Myocyte (in vitro differentiated cells): ENCODE measurements at places on chromosomes 7 and 10.
A peak's percentile ranks its signal among the peaks of the same experiment; 100 is the strongest.

DNA sequence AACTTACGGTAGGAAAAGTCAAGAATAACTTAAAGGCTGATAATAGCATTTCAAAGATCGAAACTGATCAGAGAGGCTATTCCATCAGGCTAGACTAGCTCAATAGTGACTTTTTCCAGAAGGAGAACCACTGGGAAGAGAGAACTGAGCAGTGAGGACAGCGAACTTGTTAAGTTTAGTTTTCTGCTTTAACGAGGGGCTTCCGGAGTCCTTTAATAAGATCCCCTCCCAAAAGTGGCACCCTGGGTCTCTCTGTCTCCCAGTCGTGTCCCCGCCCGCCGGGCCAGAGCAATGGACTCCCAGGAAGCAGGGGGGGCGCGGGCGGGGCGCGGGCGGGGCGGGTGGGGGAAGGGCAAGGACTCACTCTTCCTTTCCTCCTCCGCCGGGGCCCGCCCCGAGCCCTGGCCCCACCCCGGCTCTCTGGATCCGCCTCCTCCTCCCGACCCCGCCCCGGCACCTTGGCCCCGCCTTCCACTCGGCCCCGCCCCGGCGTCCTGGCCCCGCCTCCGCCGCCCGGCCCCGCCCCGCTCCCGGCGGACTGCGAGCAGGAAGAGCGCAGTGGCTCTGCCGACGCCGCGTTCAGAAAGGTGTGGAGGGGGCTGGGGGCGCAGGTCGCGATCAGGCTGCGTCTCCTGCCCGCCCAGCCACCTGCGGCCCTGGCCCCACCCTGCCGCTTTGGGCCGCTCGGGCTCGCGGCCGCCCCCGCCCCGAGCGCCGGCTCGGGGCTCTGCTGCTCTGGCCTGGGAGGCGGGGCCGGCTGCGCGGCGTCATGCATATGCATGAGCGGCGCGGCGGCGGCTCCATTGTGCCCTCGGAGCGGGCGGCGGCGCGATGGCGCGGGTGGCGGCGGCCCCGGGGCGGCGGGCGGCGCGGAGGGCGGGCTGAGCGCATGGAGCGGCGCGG, at the start of gene ZMIZ2:
ZMIZ2 (plus strand) TSS at position 803 of the 903 bp plus-strand sequence. CDS start 7,403 bp downstream, outside the sequence.
- DNase-seq, result peak; percentile 93

- peak; percentile 79 for DNase-seq
Observed at GRCh38 chr10:132223156-132223590, 36.4 kb downstream of the DPYSL4 start.

DNA sequence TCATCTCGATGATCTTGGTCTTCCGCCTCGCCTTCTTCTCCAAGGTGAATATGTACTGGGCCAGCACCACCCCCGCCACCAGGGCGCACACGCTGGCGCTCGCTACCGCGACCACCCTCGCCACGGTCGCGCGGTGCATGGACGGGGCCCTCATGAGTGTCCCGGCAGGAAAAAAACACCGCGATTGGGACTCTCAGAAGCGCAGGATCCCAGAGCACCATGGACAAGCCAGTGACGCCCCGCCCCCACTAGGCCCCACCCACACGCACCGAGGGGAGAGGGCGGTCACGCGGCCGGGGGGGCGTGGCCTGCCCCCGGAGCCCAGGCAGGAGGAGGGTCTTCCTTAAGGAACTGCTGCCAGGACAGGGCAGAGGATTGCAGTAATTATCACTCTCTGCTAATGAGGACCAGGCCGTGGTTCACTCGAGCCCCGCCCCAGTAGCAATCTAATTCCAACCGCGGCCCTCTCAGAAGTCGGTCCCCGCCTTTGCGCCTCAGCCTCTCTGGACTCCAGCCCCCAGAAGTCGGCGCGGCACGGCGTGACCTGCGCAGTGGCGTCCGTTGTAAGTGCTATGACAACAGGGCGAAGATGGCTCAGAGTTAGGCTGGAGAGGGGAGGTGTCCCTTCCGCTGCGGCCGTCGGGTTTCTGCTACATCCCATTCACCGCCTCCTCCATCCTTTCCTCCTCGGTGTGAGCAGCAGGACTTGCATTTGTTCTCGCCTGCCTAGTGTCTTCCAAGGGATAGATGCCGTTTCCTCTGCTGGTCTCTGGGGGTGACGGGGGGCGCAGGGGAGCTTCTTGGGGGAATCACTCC, at the start of gene BBS9:
BBS9 (plus strand) TSS at position 575 of the 816 bp plus-strand sequence. CDS start 16,689 bp downstream, outside the sequence.
- DNase-seq, result peak; percentile 98

GRCh38 chr7:140017034-140017433, 45.7 kb downstream of the PARP12 start:
- no peak for DNase-seq

DNA sequence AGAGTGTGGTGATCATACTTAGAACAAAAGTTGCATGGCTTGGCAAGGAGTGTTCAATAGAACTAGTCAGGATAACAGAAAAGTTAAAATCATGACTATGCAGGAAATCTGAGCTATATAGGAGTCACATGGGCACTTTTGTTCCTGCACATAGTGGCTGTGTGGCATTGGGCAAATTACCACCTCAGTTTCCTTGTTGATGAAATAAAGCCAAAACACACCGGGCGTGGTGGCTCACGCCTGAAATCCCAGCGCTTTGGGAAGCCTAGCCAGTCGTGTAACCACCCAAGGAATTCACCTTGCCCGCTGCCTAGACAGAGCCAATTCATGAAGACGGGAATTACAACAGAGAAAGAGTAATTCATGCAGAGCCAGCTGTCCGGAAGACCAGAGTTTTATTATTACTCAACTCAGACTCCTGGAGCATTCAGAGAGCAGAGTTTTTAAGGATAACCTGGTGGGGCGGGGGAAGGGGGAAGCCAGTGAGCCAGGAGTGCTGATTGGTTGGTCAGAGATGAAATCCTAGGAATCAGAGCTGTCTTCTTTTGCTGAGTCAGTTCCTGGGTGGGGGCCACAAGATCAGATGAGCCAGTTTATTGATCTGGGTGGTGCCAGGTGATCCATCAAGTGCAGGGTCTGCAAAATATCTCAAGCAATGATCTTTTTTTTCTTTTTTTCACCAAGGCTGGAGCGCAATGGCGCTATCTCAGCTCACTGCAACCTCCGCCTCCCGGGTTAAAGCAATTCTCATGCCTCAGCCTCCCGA, 6.4 kb upstream of the MKRN1 start:
- DNase-seq, result no peak

GRCh38 chr10:125444790-125445189, 238.2 kb downstream of the TEX36 start:
- no peak for DNase-seq

DNA sequence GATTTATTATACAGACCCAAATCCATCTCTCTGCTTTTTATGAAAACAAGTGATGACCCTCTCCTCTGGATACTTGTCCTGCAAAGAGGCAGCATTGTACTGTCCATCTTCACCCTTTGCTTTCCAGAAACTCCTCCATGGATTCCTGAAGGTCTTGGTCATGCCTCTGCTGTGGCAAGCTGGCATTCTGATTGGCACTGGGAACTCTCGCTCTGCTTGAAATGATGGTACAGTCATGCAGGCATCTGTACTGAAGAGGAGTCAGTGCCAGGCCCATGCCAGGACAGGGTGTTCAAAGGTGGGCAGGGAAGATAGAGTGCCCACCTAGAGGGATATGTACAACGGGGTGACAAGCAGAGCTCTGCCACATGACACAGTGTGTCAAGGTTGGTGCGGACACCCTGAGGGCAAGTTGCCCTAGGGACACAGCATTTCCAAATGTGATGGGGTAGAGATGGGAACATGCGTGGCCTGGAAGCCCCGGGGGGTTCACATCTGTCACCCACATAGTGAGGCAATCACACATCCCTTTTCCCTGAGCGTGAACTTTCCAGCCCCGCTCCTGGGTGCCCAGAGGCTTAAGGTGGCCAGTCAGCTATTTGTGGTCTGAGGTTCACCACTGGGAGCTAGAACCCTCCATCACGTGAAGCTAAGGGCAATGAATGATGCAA, 235.7 kb upstream of the TCERG1L start:
- DNase-seq, result no peak

GRCh38 chr7:150367677-150368095, 936 bp upstream of the REPIN1 start:
- DNase-seq, result no peak
